Posterior vena cava (tissue), 2 donors: ENCODE measurements at places on chromosomes 7 and 10. TPM values are rescaled to one million over a fixed set of nuclear protein-coding genes. Genes with fewer than 3 reads are reported as not detected.
A peak's percentile ranks its signal among the peaks of the same experiment; 100 is the strongest.

The PNLIP gene
- not detected for total RNA-seq

DNA sequence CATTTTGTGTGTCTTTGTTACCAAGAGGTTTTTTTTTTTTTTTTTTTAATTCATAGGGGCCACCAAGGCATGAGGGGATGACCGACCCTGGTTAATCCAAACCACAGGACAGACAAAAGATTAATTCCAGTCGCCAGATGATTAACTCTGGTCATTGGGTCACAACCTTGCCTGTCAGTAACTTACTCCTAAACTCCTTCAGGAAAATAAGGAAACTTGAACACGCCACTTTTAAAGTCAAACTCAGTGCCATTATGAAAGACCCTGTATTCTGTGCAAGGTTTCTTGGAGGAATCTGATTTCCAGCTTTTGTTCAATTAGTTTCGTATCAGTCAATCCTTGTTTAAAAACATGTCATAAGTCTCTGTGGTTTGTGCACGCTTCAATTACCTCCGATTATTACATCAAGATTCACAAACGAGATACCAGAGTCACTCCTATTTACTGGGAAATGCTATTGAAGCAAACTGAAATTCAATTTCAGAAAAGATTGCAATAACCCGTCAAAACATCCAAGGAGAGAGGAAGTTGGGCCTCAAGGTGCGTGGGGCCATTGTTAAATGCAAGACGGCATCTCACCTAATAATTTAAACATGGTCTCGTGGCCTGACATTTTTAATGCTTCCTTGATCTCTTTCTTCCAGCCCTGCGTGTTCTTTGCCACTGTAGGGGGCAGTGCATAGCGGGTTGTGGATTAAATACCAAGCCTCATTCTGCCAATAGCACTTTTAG lies 44.0 kb downstream of the NRP1 start:
- DNase-seq = no peak

- DNase-seq = peak; percentile 31
These were observed 8.5 kb downstream of the RPS24 start for GRCh38 chr10:78042058-78042751.

- DNase-seq = no peak
These were observed 732 bp downstream of the FAM53B start for GRCh38 chr10:124743191-124744101.

- peak; percentile 81 for DNase-seq
These were observed 1.4 kb downstream of the MXI1 start for GRCh38 chr10:110208614-110209453.
